Body of pancreas (tissue), 4 donors: ENCODE measurements at places on chromosomes 16 and 17.
A peak's percentile ranks its signal among the peaks of the same experiment; 100 is the strongest.

- DNase-seq = no peak
Measured at GRCh38 chr17:43868226-43868994, 21.4 kb downstream of the CD300LG start.

DNA sequence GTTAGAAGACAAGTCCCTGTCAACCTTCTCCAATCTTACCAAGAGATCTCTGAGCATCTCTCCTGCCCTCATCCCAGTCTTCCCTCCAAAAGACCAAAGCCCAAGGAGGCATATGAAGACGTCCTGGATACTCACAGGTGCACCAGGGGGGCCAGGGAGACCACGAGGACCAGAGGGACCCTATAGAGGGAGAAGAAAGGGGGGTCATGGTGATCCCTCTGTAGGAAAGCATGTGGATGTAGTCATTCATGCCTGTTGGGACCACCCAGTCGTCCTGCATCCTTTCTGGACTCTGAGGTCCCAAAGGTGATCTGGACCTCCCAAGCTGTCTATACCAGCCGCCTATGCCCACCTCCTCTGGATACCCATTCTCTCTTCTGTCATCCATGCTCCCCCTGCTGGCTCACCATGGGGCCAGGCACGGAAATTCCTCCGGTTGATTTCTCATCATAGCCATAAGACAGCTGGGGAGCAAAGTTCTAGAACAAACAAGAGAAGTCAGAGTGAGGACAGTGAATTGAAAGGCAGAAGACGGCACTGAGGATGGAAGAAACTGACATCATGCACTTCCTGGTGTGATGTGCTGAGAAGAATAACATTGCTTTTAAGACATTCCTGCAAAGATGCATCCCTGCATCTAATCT is 3.3 kb downstream of the COL1A1 start:
- DNase-seq = peak; percentile 65

- no peak for DNase-seq
Measured at GRCh38 chr17:64498308-64499203, 1.7 kb upstream of the POLG2 start.

DNA sequence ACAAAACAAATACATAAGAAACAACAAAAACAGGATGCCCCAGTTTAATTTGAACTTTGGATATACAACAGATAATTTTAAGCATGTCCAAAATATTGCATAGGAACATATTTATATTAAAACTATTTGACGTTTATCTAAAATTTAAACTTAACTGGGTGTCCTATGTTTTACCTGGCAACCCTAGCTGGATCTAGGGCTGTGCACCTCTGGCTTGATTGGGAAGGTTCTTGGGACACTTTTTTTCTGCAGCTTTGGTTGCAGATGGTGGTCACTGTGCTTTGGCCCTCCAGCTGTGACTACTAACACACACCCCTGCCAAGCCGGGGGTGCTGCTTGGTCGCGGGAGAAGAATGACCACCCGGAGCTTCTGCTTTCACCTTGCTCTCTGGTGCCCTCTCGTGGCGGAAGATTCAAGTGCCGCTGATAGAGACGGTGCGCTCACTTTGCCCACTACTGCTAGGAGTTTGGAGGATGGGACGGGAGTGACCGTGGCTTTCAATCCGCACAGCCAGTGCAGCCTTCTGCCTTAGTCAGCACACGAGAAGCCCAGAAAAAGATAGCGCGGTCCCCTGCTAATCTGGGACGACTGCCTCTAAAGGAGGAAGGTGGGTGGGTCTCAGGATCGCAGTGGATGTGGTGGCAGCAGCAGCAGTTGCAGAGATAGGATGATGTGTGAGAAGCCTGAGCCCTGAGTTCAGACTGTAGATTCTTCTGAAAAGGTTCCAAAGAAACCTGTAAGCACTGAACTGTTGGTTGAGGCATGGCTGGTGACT is 6.7 kb downstream of the SPACA3 start:
- peak; percentile 81 for DNase-seq

GRCh38 chr17:68435876-68436842 is 21.1 kb downstream of the WIPI1 start:
- peak; percentile 80 for DNase-seq

- DNase-seq = no peak
Measured at GRCh38 chr16:28183930-28184329, 27.8 kb downstream of the XPO6 start.
